ENCODE measurements at places on chromosomes 6 and 20.

DNA sequence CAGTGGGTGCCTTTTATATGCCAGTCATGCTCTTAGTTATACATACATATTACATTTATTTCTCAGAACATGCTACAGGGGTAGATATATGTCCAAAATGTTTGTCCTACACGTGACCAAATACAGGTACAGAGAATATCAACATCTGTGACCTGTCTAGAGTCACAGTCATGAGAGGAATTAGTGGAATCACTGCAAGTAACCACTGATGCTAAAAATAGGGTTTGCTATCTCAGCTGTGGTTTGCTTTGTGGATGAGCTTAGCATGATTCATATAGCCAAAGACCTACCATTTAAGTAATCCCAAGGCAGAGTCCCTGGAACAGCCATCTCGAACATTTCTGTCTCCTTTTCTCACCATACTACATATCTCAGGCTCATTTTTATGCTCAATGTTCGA is 32.3 kb downstream of the GSTA3 start:
- DNase-seq: no peak

- DNase-seq: no peak
Observed at GRCh38 chr20:58418949-58419748, 30.1 kb downstream of the VAPB start.

- DNase-seq: peak; percentile 16
Observed at GRCh38 chr6:131062241-131063027, 611 bp downstream of the EPB41L2 start.

GRCh38 chr6:18036781-18037180 is 49.3 kb upstream of the KIF13A start:
- DNase-seq: no peak

DNA sequence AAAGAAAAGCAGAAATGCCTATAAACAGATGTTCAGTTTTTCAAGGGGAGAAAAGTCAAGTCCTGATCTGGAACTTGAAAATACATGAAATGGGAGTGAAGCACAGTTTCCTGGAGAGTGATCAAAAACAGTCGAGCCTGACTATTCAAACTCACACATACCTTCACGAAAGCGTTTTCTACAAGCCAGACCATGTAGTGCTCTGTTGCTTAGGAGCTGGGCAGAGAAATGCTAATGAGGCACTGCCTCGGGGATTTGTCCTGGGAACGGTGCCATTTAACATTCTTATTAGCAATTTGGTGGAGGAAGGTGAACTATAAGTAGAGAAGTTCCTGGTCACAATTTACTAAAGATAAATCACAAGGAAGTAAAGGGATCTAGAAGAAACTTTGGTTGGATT is 5.9 kb downstream of the NHSL1 start:
- DNase-seq: no peak

DNA sequence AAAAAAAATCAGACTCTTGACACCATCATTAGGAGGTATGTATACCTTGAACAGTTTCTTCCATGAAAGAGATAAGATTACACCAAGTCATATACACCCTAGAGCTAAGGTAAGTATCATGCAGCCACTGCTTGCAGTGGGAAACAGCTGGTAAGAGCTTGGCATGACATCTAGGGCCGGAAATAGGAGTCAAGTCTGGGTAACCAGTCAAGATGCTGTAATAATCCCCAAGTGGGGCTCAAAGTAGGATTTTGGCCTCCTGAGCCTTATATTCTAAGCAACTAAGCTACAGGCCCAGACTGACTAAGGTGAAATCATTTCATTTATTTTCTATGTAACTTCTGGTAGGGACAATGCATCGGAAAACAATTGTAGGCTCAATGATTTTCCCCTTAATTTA is 23.9 kb downstream of the TRERF1 start:
- no peak for DNase-seq

GRCh38 chr6:84643778-84644177 is 120.6 kb downstream of the TBX18 start:
- no peak for DNase-seq

DNA sequence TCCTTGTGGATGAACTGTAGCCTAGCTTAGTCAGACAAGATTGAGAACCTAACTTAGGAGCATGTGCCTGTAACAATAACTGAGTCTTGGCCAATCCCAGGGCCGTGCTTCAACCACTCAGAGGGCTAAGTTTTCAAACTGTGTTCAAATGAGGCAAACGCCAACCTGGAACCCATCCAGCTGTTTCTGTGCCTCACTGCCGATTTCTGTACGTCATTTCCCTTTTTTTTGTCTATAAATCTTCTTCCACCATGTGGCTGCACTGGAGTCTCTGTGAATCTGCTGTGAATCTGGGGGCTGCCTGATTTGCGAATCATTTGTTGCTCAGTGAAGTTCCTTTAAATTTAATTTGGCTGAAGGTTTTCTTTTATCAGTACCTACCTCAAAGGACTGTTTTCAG is 115.0 kb upstream of the CHD6 start:
- no peak for DNase-seq

DNA sequence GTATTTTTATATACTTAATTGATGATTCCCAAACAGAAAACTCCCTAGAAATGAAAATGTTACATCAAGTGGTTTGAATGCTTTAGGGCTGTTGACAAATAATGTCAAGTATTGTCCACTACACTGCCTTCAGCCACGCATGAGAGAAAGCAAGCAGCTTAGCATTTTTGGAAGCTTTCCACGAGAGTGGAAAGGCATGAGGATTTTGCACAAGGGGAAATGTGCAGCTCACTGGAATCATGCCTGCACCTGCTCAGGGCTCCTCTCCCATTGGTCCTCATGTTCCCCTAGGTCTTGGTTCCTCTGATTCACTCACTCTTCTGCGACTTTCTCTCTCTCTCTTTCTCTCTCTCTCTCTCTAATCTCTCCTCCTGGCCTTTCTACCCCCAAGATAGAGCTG is 439.5 kb upstream of the CDH4 start:
- DNase-seq: no peak

DNA sequence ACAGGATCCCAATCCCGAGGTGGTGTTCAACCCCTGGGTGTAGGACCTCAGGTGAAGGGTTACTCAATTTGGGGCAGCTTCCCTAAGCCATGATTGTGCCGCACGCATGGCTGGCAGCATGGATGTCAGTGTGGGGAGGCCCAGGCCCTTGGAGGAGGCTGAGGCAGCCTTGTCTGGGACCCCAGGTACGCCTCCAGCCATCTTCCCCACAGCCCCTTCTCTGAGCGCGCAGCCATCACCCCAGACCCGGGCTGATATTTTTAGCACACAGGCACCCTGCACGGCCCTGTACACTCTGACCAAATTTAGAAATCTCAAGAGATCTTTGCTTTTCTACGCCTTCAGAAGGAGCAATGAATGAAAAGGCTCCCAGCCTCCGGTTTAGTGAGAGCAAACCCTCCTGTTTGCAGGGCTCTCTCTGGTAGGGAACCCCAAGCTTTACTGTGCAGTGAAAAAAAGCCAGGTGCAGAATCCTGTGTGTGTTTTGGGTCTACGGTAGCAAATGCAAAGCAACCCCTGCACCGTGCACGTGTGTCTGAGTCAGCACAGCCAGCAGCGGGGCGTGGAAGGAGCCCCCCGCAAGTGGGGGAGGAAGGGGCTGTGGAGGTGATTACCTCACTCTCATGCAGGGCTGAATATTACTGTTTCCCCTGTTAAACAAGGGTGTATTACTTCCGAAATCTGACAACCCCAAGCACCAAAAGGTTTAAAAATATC is 44.3 kb downstream of the CTCFL start:
- peak; percentile 34 for DNase-seq

Measured in stimulated activated naive CD4-positive, alpha-beta T cell (primary cell).